ENCODE measurements at places on chromosomes 2 and 18. TPM values are rescaled to one million over a fixed set of nuclear protein-coding genes. Genes with fewer than 3 reads are reported as not detected.

KCNG3 gene
- 8.4 TPM for total RNA-seq

FLACC1 gene
- total RNA-seq, result 1.3 TPM

SOX11 gene
- not detected for total RNA-seq

TMSB10 gene
- 5,005 TPM for total RNA-seq

TMX3 gene
- total RNA-seq, result 30.2 TPM

GKN2 gene
- total RNA-seq, result not detected

OBSL1 gene
- total RNA-seq, result 135 TPM

PDCD1 gene
- total RNA-seq, result 0.22 TPM

TMEM17 gene
- 1.7 TPM for total RNA-seq

SELENOI gene
- 22.2 TPM for total RNA-seq

BCL2L11 gene
- 16.7 TPM for total RNA-seq

SLC38A11 gene
- 4.2 TPM for total RNA-seq

TIGD1 gene
- total RNA-seq, result 3.9 TPM

RNF152 gene
- total RNA-seq, result 13.4 TPM

IL36G gene
- not detected for total RNA-seq

LYPD6B gene
- total RNA-seq, result not detected

VSNL1 gene
- 1.2 TPM for total RNA-seq

CCDC102B gene
- total RNA-seq, result 27.5 TPM

ABCB11 gene
- total RNA-seq, result 0.30 TPM

NMS gene
- total RNA-seq, result not detected

DSG4 gene
- not detected for total RNA-seq

DLGAP1 gene
- total RNA-seq, result 3.3 TPM

KIAA2012 gene
- total RNA-seq, result not detected

EGR4 gene
- not detected for total RNA-seq

RAB31 gene
- total RNA-seq, result 27.1 TPM

PLB1 gene
- total RNA-seq, result 1.7 TPM

KCNJ13 gene
- total RNA-seq, result not detected

NR4A2 gene
- 19.5 TPM for total RNA-seq

LCLAT1 gene
- 8.4 TPM for total RNA-seq

MC2R gene
- not detected for total RNA-seq

NCKAP5 gene
- 6.1 TPM for total RNA-seq

C2orf15 gene
- 0.44 TPM for total RNA-seq

SERPINB10 gene
- not detected for total RNA-seq

REG1B gene
- total RNA-seq, result 4.1 TPM

KLF7 gene
- 25.8 TPM for total RNA-seq

GPR35 gene
- 1.5 TPM for total RNA-seq

RAB6C gene
- not detected for total RNA-seq

Data from tibial nerve (tissue), 4 donors.